ENCODE measurements at places on chromosomes 2 and 18. TPM values are rescaled to one million over a fixed set of nuclear protein-coding genes. Genes with fewer than 3 reads are reported as not detected.

The CAPN14 gene
- not detected for total RNA-seq

The FBXO15 gene
- total RNA-seq, result 0.79 TPM

The DUSP19 gene
- 2.3 TPM for total RNA-seq

The PTPRN gene
- total RNA-seq, result 39.8 TPM

GRCh38 chr18:26057344-26057773 lies 33.1 kb downstream of the SS18 start:
- H3K27ac ChIP-seq, result no peak overlapping the region
- no peak overlapping the region for H3K4me3 ChIP-seq
- H3K4me1 ChIP-seq, result peaks cover 3% of the 10 kb centered on the region
- no peaks in the 10 kb centered on the region for H3K27me3 ChIP-seq
- DNase-seq, result no peak
- H3K36me3 ChIP-seq, result no peaks in the 10 kb centered on the region

The CERKL gene
- total RNA-seq, result 0.47 TPM

Data from pancreas (tissue), 10 donors.